ENCODE measurements at places on chromosomes 4 and X.

- no peak for DNase-seq
These were observed 58.4 kb upstream of the CBR4 start for GRCh38 chr4:169068423-169068822.

- DNase-seq = no peak
These were observed 192.2 kb downstream of the CPEB2 start for GRCh38 chr4:15194520-15194919.

- no peak for DNase-seq
These were observed 17.2 kb downstream of the GPR174 start for GRCh38 chrX:79161655-79162054.

DNA sequence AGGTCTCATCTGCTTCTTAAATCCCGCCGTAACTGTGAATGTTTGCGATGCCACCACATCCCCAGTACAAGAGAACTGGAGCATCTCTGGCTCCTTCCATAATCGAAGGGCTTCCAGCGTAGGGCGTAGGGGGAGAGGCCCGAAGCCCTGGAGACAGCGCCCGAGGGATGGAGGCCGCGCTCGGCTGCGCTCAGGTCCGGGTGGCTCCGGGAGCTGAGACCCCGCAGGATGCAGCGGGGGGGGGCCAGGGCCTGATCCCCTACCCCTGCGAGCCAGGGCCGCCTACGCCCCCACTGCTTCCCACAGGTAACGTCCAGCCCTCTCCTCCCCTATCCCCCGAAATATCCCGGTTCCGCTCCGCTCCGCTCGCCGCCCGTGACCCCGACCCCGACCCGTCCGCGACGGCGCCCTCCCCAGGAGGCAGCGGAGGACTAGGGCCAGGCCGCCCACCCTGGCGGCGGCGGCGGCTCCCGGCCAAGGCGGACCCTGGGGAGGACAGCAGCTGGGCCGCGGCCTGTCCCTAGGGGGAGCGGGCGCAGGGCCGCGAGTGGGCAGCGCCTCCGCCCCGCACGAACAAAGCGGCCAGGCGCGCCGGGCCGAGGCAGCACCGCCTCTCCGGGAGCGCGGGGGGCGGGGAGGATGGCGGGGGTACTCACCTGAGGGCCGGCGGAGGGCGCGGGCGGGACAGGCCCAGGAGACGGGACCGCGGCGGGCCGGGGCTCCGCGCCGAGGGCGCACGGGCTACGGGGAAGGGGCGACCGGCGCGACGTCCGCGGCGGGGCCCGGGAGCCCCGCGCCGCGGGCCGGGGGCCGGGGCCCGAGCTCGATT, 723 bp downstream of the WDFY3 start:
- peak; percentile 26 for DNase-seq

GRCh38 chr4:25795566-25796454, 67.0 kb downstream of the SEL1L3 start:
- DNase-seq = peak; percentile 24

- no peak for DNase-seq
These were observed 39.8 kb downstream of the PLK4 start for GRCh38 chr4:127920521-127920920.

DNA sequence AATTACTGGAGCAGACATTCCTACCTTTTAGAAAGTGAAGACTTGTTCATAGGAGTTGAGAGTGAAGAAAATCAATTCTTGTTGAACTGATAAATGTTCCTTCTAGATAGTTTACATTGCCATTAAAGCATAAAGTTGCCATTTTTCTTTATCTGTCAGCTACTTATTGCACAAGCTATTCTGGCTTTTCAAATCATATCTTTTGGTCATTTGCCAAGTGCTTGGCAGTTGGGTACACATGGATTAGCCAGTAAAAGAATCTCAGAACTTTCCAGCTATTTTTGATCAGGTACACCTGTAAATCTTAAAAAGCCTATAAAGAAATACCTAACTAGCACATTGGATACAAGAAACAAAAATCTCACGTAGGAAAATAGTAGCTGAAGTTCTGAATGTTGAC, 56.4 kb upstream of the PNPLA4 start:
- DNase-seq = no peak

DNA sequence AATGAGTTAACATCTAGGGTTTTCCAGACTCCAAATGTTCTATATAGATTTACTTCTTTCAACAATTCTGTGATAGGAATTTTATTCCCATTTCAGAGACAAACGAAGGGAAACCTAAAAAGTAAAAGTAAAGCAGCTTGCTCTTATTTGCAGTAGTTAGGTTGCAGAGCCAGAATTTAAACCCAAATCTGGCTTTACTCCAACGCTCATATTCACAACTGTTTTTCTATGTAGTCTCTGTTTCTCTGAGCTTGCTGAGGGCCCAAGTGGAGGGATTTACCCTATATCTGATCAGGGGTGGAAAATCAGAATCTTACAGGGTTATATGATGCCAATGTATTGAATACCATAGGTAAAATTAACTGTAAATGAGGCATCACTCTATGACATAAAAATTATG, 599.1 kb upstream of the GRIA3 start:
- DNase-seq = no peak
